Stimulated activated CD4-positive, alpha-beta T cell treated with anti-CD3 and anti-CD28 coated beads, Interleukin-1b, Interleukin-23, amount 100 ng/mL, for 1 hour (primary cell): ENCODE measurements at places on chromosomes 7 and 10.

GRCh38 chr10:33791272-33791660 is 456.8 kb upstream of the NRP1 start:
- no peak for DNase-seq

GRCh38 chr10:11684717-11685645 is 57.2 kb upstream of the ECHDC3 start:
- DNase-seq, result peak; percentile 5

DNA sequence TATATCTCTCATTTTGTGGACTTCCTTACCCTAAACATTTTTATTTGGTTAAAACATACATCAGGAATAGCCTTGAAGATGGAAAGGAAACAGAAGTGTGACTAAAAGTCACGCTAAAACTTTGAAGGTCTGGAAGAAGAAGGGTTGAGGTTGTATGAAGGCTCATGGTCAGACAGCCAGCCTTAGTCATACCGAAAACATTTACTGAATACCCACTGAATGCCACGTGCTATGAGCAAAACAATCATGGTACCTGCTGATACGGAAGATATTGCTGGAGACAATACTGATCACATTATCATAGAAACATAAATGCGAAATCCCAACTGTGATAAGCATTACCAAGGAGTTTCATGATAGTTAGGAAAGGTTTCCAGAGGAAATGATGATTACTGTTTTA is 64.0 kb downstream of the PDZD8 start:
- DNase-seq, result no peak

- DNase-seq, result no peak
These were observed 506.5 kb downstream of the TCERG1L start for GRCh38 chr10:130804778-130805634.

GRCh38 chr7:112940314-112940732 is 146.3 kb downstream of the GPR85 start:
- no peak for DNase-seq

- DNase-seq, result no peak
These were observed 167.3 kb downstream of the CALCR start for GRCh38 chr7:93407239-93407638.

DNA sequence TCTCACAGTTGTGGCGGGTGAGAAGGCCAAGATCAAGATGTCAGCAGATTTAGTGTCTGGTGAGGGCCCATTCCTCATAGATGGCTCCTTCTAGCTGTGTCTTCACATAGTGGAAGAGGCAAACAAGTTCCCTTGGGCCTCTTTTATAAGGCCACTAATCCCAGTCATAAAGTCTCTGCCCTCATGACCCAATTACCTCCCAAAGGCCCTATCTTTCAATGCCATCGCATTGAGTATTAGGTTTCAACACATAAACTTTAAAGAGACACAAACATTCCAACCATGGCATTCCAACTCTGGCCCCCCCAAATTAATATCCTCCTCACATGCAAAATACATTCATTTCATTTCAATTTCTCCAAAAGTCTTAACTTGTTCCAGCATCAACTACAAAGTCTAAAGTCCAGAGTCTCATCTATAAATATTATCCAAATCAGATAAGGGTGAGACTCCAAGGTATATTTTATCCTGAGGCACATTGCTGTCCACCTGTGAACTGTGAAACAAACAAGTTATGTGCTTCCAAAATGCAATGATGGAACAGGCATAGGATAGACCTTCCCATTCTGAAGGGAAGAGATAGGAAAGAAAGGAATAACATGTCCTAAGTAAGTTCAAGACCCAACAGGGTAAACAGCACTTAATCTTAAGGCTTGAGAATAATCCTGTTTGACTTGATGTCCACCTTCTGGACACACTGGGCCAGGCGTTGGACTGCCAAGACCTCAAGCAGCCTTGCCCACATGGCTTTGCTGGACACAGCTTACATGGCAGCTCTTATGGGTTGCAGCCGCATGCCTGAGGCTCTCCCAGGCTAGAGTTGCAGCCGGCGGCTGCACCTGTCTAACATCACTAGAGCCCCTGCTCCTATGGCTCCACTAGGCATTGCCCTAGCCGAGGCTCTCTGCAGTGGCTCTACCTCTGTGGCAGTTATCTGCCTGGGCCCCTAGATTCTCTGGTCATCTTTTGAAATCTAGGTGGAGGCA is 312.8 kb downstream of the TNS3 start:
- DNase-seq, result no peak

DNA sequence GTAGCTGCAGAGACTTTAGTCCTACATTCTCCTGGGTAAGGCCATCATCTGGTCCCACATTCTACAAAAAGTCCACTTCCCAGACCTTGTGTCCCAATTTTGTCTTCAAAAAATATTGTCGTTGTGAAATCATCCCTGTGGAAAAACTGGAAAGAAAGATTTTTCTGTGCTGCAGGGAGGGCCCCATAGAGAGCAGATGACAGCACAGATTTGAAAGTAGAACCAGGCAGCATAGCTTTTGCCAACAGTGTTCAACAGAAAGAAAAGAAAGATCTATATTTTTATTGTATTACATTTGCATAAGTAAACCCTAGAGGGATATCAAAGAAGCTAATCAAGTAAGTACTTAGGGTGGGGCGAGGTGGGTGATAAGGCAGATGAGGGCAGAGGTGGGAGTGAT is 48.3 kb upstream of the C1GALT1 start:
- no peak for DNase-seq

GRCh38 chr7:706721-707120 is 19.8 kb upstream of the DNAAF5 start:
- no peak for DNase-seq

GRCh38 chr7:16615228-16615627 is 30.3 kb downstream of the ANKMY2 start:
- DNase-seq, result no peak

- peak; percentile 24 for DNase-seq
These were observed 750 bp downstream of the ZNF398 start for GRCh38 chr7:149147752-149148653.
